Liver (tissue), 10 donors: ENCODE measurements at places on chromosomes 12 and 14. TPM values are rescaled to one million over a fixed set of nuclear protein-coding genes. Genes with fewer than 3 reads are reported as not detected.

DNA sequence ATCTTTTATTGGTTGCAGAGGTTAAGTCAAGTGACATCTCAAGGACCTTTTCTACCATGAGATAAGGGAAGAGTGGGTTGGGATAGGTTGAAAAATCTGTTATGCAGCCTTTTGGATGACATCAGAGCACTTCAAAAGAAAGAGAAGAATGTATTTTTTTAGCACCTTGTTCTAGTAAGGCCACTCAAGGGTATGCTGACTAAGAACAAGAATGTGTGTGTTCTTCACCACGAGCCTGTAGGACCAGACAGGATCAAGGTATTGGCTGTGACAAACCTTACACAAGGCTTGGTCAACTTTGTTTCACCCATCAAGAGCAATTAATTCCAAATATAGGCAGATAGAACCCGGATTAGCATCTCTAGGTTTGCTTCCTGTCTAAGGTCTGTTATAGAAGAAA is 142.5 kb downstream of the SAMD4A start:
- DNase-seq = no peak

DNA sequence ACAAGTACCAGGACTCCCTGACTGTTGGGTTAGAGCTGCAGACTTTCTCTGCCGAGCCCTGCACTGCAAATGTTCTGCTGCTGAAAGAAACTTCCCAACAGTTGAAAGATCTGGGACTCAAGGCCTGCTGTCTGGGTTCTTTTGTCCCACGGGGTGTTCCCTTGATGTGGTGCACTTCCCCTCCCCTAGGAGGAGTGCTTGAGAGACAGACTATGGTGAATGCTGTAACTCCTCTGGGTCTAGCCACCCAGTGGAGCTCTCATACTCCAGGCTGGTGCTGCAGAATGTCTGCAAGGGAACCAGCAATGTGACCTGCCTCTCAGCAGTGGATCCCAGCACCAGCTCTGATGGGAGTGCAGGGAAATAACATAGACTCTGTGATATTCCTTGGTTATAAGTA is 129.2 kb upstream of the SLCO1B1 start:
- no peak for DNase-seq

AKT1 gene
- total RNA-seq = 192 TPM

DNA sequence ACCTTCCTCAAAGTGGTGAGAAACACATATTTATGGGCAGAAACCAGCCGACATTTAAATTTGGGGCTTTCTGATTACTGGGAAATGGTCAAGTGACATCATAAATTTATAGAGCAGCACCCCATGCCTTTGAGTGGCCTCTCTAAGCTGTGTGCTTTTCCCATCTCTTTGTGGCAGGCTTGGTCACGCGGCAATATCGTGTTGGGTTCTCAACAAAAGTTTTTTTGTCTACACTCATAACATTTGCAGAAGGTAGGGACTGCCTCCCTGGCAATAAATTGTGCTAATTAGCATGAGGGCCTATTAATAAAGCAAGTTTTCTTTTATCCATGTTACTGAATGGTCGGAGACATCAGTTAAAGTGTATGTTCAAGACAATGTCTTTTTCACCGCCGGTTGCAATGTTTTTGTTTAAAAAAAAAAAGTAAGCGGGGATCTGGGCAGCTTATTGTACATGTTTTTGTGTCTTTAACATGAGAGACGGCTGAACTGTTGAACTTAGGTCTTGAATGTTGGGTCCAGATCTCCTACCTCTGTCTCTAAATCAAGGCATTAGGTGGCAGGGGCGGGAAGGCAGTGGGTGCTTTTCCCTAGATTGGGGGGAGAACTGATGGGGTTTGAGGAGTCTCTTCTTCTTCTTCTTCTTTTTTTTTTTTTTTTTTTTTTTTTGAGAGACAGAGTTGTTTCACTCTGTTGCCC is 193.3 kb downstream of the PHETA1 start:
- no peak for DNase-seq

CMTM5 gene
- not detected for total RNA-seq

DNA sequence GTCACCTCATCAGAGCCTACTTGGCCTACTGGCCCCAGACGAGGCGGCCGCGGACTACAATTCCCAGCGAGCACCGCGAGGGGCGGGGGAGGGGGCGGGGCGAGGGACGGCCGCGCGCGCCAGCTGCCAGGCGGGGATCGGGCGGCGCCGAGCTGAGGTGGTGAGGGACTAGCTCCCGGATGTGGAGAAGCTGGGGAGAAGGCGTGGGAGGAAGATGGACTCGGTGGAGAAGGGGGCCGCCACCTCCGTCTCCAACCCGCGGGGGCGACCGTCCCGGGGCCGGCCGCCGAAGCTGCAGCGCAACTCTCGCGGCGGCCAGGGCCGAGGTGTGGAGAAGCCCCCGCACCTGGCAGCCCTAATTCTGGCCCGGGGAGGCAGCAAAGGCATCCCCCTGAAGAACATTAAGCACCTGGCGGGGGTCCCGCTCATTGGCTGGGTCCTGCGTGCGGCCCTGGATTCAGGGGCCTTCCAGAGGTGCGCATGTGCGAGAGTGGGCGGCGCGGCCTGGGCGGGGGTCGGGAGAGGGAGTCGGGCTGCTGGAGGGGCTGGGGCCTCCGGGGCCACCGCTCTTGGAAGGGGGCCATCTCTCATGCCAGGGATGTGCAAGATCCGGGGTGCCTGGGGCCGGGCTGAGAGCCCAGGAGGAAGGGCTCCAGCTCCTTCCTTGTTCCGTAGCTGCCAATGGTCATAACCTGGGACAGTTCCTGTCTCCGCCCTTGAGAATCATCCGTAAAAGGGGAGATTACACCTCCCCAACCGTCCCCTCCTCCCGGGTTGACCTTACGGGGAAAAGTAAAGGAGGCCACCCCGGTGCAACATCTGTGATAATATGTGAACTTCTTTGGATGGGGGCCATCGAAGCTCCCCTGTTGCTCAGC is at the start of gene CMAS:
Gene CMAS, plus strand, starts transcription at position 129 of the 878 bp plus-strand sequence. Its CDS starts 86 bp downstream, at position 215.
- peak; percentile 94 for DNase-seq

- DNase-seq = no peak
These were observed 18.5 kb upstream of the AQP2 start for GRCh38 chr12:49932023-49932422.

- no peak for DNase-seq
These were observed 80.8 kb downstream of the BHLHE41 start for GRCh38 chr12:26044007-26044394.

- no peak for DNase-seq
These were observed 83.5 kb downstream of the SAMD4A start for GRCh38 chr14:54650331-54650958.

- DNase-seq = no peak
These were observed 395.2 kb upstream of the DCN start for GRCh38 chr12:91577586-91578539.

DNA sequence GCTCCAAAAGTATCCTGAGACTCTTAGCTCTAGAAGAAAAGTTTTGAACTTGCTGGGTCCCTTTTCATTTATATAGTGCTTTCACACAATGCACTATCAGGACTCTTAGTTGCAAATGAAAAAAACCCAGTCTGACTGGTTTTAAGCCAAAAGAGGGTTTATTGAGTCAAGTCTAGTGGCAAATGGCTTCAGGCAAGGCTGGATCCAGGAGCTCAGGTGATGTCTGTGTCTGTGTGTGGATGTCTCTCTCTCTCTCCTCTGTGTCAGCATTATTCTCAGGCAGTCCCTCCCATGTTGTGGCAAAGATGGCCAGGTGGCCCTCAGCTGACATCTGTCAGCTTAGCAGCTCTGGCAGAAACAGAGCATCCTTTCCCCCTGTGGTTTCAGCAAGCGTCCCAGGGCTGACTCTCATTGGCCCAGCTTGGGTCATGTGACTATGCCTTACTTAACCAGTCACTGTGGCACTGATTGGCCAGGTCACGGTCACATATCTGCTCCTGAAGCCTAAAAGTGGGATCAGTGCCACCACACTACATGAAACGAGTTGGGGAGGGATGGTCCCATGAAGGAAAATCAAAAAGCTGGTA is 6.2 kb downstream of the TMEM120B start:
- DNase-seq = no peak

GRCh38 chr12:131749618-131750315 is 38.9 kb downstream of the SFSWAP start:
- no peak for DNase-seq

KCNK10 gene
- 0.05 TPM for total RNA-seq

GRCh38 chr14:72882047-72882446 is 11.9 kb downstream of the DPF3 start:
- no peak for DNase-seq

PZP gene
- total RNA-seq = 18.7 TPM

GRCh38 chr12:51705450-51705849 is 114.4 kb downstream of the SCN8A start:
- DNase-seq = no peak

DNA sequence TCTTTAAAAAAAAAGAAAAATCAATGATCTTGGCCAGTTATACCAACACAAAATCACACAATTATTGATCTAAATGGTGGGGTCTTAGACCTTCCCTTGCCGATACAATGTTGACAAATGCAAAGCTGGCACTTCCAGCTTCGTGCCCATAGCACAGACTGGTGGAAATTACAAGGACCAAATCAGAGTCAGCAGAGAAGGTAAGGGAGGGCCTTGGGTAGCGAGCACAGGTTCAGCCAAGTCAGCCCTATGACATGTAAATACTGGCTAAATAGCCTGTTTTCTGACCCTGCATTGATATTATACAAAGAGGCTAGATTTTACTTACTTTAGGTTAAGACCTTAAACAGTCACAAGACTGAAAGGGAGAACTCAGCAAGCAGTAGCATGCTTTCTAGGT is 30.3 kb upstream of the WDR89 start:
- no peak for DNase-seq

GRCh38 chr12:91854725-91855124 is 290.9 kb downstream of the BTG1 start:
- no peak for DNase-seq

- no peak for DNase-seq
These were observed 30.6 kb downstream of the RASSF9 start for GRCh38 chr12:85805654-85806053.

- DNase-seq = no peak
These were observed 158.0 kb downstream of the SLC5A8 start for GRCh38 chr12:101051901-101052550.

GRCh38 chr12:53966085-53966384 is 6.9 kb upstream of the HOXC11 start:
- DNase-seq = no peak

ENDOU gene
- 0.25 TPM for total RNA-seq

DNA sequence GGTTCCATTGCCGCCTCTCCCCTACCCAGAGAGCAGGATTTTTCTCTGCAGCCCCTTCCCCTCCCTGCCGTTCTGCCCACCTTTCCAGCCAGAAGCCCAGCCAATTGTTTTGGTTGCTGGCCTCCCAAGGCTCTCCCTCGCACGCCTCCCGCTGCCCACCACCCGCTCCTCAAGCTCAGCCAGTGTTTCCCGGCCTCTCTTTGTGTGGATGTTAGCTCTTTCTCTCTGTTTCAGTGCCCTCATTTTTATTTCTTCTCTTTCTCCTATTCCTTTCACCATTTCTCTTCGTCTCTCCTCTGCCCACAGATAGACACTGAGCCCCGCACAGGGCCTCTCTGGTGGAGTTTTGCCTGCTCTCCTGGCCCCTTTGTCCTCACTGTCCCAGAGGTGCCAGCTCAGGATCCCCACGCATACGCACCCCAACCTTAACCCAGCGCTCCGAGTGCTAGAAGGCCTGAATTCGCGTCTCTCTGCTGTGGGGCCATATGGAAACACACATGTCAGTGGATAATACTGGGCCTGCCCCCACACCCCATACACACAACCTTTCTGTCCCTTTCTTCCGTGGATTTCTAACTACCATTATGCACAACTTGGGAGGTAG is 54.9 kb downstream of the SMUG1 start:
- no peak for DNase-seq

- DNase-seq = no peak
These were observed 117.7 kb downstream of the GLT1D1 start for GRCh38 chr12:128970941-128971340.

- no peak for DNase-seq
These were observed 3.4 kb downstream of the ACIN1 start for GRCh38 chr14:23091294-23092225.

DNA sequence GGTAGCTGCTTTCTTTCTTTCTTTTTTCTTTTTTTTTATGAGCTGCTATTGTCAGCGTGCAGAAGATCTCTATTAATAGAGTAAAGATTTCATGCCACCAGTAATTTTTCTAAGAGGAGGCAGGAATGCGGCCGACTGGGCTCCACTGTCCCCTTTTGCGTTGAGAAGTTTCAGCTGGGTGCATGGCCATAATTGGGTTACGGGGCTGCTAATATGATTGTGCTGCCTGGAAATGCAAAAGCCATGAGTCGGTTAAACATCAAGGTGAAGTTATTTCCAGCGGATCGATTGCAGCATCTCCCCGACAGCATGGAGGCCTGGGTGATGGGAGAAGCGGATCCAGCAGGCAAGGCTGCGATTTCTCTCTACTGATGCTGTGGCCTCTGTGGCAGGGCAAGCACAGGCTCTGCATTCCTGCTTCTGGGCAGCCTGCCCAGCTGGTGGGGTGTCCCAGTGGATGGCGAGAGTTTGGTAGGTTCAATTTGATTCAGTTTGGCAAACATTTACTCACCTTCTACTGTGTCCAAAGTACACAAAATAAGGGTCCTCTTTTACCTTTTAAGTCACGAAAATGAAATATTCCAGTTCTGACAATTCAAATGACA is 54.4 kb upstream of the PRMT8 start:
- DNase-seq = no peak

GRCh38 chr14:50524731-50525515 is 7.4 kb downstream of the MAP4K5 start:
- DNase-seq = no peak

DNA sequence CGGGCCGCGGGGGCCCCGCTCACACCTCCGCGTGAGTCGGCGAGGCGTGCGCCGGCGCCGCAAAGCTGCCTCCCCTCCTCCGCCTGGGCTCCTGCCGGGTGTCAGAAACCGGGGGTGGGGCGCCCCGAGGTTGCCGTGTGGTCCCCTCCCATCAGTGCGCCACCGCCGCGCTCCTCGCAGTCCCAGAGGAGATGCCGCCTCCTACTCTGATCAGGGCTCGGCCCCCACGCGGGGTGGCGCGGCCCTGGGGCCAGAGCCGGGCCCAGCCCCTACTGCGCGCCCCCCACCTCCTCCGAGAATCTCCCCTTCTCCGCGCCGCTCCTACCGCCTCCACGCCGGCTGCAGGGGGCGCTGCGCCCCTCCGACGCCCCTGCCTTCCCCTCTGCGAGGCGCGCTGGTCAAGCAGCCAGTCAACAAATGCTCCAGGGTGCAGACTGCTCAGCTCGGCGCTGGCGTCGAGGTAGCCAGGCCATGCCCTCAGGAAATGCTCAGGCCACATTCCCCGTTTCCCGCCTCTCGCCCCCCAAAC is 467 bp upstream of the JAG2 start:
- no peak for DNase-seq

DNA sequence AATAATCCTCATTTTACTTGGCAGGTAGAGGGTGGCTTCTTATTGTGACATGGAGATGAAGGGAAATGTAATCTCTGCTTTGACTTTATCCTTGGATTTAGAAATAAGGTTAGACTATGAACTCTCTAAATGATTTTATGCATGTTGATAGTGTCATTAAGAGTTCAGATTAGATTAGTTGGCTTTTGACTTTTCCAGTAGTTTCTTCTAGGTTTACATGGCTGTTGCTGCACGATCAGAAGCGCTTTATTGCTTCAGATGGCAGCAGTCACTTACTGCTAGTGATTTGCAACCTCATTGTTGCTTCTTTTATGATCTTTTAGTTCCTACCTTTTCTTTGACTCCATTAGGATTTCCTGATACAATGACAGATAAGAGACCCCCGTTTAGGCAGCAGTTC is 32.3 kb downstream of the SLC15A5 start:
- DNase-seq = no peak

GZMB gene
- total RNA-seq = 0.79 TPM
